Fibroblast of skin of abdomen (primary cell): ENCODE measurements at places on chromosomes 12 and 14.
A peak's percentile ranks its signal among the peaks of the same experiment; 100 is the strongest.

- no peak for DNase-seq
These were observed 39.8 kb upstream of the MEG3 start for GRCh38 chr14:100786131-100786530.

- peak; percentile 94 for DNase-seq
These were observed 117.1 kb downstream of the HMGA2 start for GRCh38 chr12:65941388-65941787.

DNA sequence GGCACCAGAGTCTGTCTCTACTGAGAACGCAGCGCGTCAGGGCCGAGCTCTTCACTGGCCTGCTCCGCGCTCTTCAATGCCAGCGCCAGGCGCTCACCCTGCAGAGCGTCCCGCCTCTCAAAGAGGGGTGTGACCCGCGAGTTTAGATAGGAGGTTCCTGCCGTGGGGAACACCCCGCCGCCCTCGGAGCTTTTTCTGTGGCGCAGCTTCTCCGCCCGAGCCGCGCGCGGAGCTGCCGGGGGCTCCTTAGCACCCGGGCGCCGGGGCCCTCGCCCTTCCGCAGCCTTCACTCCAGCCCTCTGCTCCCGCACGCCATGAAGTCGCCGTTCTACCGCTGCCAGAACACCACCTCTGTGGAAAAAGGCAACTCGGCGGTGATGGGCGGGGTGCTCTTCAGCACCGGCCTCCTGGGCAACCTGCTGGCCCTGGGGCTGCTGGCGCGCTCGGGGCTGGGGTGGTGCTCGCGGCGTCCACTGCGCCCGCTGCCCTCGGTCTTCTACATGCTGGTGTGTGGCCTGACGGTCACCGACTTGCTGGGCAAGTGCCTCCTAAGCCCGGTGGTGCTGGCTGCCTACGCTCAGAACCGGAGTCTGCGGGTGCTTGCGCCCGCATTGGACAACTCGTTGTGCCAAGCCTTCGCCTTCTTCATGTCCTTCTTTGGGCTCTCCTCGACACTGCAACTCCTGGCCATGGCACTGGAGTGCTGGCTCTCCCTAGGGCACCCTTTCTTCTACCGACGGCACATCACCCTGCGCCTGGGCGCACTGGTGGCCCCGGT is at the start of gene PTGDR:
TSS of gene PTGDR (plus strand) at position 198 of the 778 bp plus-strand sequence. CDS start at position 315, 117 bp downstream.
- DNase-seq: no peak

DNA sequence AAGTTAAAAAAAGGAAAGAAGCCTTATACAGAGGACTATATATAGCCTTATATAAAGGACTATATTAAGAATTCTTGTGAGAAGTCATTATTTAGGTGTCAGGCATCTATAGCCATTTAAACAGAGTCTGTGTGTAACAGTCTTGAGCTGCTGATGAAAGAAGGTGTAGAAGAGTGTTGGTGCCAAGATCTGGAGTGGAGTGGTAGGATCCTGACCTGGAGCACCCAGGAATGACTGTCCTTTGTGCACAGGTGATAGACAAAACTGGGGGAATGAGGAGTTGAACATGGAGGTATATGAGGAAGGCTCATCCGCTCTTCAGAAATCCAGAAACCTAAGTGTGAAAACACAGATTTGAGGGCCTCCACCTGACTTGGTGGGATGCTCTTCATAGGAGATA is 747.3 kb downstream of the NRXN3 start:
- DNase-seq: no peak

DNA sequence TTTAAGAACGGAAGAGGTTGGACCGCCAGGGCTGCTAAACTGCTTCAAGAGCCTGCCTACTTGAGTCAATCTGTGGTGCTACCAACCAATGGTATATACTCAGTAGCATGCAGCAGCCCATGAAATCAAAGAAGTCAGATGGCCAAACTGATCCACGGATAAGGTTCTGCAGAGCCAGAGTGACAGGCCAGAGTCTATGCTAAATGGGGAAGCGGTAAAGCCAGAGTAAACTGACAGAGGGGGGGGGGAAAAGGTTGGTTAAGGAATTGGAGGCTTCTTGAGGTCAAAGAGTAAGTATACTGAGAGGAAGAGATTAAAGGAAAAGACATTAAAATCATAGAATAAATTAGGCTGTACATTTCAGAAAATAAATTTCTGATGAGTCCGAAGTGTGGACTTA is 15.4 kb upstream of the SLC6A13 start:
- no peak for DNase-seq

DNA sequence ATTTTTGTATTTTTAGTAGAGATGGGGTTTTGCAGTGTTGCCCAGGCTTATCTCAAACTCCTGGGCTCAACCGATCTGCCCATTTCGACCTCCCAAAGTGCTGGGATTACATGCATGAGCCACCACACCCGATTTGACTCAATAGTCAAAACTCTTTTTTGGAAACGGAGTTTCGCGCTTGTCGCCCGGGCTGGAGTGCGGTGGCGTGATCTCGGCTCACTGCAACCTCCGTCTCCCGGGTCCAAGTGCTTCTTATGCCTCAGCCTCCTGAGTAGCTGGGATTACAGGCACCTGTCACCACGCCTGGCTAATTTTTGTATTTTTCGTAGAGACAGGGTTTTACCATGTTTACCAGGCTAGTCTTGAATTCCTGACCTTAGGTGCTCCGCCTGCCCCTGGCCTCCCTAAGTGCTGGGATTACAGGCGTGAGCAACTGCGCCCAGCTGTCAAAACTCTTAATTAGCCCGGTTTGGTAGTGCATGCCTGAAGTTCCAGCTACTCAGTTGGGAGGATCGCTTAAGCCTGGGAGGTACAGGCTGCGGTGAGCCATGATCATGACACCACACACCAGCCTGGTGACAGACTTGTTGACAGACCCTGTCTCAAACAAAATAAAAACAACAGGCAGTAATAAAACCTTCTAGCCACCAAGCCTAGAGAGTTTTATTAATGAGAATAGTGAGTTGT is 12.4 kb downstream of the MED21 start:
- DNase-seq: no peak

- DNase-seq: peak; percentile 5
These were observed 45.7 kb upstream of the VASH1 start for GRCh38 chr14:76715511-76716081.

- DNase-seq: no peak
These were observed 5.9 kb downstream of the PSEN1 start for GRCh38 chr14:73142216-73142615.

DNA sequence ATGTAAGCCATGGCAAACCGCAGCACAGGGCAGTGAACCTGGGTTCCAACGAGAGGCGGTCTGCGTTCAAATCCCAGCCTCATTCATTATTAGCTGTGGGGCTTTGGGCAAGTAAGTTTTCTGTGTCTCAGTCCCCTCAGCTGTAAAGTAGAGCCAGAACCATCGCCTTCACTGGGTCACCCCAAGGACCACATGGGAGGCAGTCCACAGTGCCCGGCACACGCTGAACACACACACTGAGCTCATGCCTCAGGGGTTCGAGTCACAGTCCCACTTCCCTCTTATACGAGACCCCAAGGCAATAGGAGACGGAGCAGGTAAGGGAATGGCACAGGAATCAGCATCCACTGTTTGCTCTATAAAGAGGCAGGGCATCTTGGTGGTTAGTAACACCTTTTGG is 19.1 kb downstream of the LRTM2 start:
- DNase-seq: no peak

DNA sequence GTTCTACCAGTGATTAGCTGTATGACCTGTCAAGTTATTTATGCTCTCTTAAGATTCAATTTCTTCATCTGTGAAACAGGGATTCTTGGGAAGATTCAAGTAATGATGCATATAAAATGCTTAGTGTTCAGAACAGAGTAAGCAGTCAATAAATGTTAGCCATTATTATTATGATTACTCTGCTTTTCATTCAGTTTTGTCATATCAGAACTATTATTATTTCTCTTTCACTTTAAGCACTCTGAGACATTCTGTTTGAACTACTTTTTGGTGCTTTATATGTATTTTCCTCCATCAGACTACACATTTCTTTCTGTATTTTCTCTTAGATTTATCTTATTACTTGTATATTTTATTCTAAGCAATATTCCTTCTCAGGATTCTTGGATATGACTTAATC is 81.2 kb downstream of the CFAP54 start:
- no peak for DNase-seq

DNA sequence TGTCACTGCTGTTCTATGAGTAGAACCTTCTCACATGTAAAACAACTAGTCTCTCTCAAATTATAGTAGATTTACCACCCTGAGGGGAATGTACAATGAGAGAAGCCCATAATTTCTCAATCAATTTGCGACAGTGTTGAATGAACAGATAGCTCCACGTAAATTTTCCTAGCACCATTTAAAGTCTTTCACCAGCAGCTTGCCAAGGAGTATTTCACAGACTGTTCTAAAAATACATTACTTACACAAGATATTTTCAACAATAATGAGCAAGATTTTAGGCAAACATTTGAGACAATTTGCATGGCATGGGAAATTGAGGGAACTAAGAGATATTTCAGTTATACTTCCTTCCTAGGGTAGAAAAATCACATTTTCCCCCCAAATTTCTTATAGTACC is 151.6 kb downstream of the KICS2 start:
- no peak for DNase-seq

DNA sequence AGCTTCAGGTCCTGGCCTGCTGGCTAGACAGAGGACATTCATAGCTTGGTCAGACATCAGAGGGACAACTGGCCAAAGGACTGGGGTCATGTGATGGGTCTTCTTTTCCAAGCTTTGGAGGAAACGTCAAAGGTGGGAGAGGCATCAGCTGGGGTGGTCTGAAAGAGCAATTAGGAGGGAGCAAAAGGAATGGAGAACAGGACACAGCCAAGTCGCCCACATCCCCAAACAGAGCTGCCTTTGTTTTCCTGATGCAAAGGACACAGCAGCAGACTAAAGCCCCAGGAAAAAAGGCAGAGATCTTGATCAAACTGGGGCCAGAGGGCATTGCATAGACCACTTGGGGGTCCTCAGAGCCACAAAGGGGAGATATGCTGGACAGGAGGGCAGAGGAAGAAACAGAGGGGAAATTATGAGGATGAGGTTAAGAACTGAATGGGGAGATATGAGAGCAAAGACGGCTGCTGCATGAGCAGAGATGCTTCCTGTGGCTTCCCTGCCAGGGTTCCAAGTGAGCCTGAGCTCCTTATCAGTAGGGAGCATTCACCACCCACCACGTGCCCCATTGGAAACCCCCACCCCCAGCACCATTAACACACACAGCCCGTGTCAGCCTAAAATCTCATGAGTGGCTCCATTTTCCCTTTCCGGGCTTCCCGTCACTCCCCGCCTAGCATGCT is 62.4 kb downstream of the ANO2 start:
- DNase-seq: no peak

DNA sequence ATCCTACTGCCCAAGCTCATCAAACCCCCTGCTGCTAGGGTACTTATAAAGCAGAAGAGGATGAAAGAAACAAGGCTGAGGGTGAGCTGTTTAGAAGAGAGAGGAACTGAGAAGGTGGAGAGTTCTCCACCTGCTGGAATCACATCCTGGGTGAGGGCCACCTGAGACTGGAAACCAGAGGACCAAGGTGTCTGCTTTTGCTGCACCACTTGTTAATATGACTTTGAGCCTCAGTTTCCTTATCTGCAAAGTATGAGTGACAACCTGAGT is 203.2 kb upstream of the SSTR1 start:
- DNase-seq: no peak

DNA sequence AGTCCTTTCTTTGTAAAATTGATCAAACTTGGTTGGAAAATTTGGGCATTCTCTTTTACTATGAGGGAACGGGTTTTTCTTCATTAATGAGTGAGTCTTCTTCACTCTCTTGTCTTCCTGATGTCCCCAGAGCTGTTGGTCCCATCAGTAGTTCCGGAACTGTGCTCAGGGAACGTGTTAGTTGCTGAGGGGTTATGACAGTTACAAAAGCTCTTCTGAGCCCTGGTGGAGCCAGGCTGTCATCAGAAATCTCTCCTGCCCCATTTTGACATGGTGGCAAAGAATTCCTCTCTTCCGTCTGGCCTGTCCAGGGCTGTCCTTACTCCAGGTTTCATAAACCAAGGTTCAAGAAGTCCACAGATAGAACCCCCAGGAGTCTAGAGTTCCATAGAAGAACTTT is 208.5 kb downstream of the SLC41A2 start:
- DNase-seq: no peak

- DNase-seq: peak; percentile 15
These were observed 74.8 kb upstream of the PYGL start for GRCh38 chr14:51019089-51019488.

- DNase-seq: no peak
These were observed 189.7 kb downstream of the FSCB start for GRCh38 chr14:44317441-44317746.

DNA sequence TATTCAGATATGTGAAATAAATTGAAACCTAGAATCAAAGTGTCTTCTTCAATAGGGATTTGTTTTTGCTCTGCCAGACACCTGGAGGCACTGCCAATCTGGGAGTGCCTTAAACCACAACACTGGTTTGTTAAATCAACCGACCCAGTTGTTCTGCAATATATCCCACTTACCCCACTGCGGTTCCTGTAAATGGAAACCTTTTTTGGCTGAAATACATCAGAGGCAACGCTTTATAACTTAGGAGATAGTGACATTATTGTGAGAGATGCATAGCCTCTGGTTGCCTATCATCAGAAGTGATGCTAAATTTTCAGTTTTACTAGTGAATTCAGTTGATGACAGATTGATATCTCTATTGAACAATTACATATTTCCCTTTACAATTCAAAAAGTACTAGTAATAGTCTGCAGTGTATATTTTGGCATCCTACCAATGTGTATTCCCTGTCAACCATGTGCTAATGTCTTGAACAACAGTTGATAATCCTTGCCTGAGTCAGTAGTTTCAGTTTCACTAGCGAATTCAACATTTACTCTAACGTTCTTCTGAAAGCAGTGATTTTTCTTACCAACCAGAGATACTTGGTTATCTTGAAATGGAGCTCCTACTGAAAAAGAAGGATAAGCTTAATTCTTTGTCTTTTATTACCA is 30.5 kb downstream of the PPP2R5C start:
- peak; percentile 60 for DNase-seq

GRCh38 chr12:54478270-54478669 is 4.9 kb upstream of the GTSF1 start:
- DNase-seq: no peak

- peak; percentile 85 for DNase-seq
These were observed 216.1 kb downstream of the NUAK1 start for GRCh38 chr12:105922670-105923102.

- DNase-seq: no peak
These were observed 20.5 kb downstream of the TMBIM6 start for GRCh38 chr12:49761677-49762467.

DNA sequence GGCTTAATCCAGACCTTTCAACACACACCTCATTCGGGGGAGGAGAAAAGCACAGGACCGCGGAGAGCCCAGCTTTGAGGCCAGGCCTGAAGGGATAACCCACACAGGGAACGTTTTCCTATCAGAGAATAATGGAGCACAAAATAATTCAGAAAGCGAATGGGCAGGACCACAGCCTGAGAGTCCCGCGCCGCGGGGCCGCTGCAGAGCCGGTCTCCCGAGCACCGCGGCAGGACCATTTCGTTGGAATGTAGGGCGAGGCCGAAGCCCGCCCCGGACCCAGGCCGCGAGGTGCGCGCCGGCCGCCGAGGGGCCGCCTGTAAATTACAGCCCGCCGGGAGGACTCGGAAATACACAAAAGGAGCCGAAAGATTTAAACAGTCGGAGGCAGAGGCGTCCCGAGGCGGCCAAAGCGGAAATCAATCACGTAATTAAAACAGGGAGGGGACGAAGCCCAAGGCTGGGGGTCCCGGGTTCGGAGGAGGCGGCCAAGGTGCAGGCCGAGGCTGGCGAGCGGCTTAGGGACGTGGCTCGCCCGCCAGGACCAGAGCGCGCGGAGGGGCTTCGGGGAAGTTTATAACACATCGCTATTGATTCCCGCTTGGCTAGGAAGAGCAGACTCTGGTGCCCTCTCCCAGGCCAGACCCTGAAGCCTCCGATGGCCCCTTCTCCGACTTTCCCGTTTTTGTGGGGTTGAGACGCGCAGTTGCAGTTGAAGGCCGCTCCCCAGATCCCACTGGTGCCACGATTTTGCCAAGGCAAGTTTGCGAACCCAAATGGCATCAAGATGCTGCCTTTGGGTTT is 6.3 kb upstream of the HOXC4 start:
- no peak for DNase-seq
